ENCODE measurements at places on chromosomes 2 and 18. TPM values are rescaled to one million over a fixed set of nuclear protein-coding genes. Genes with fewer than 3 reads are reported as not detected.

Gene HOXD9
- not detected for polyA plus RNA-seq

Gene IL18RAP
- polyA plus RNA-seq, result not detected

Gene MBD2
- polyA plus RNA-seq, result 20.5 TPM

Gene NDC80
- 1.7 TPM for polyA plus RNA-seq

Gene SCG2
- polyA plus RNA-seq, result 30.5 TPM

Gene DYNC2LI1
- polyA plus RNA-seq, result 65.5 TPM

Gene SPATS2L
- 8.5 TPM for polyA plus RNA-seq

Gene SULT1C2
- polyA plus RNA-seq, result not detected

Gene FEV
- polyA plus RNA-seq, result not detected

Gene SERPINB12
- not detected for polyA plus RNA-seq

Gene ATL2
- polyA plus RNA-seq, result 66.8 TPM

Gene PAIP2B
- 14.4 TPM for polyA plus RNA-seq

Gene INHBB
- 0.10 TPM for polyA plus RNA-seq

Gene RAB31
- 16.3 TPM for polyA plus RNA-seq

Gene COL5A2
- 6.6 TPM for polyA plus RNA-seq

Gene LNPK
- 46.7 TPM for polyA plus RNA-seq

Gene MAL
- not detected for polyA plus RNA-seq
